ENCODE measurements at places on chromosomes 5 and 9. TPM values are rescaled to one million over a fixed set of nuclear protein-coding genes. Genes with fewer than 3 reads are reported as not detected.

FYB1 gene
- 12.1 TPM for polyA plus RNA-seq

F2RL2 gene
- polyA plus RNA-seq: not detected

TEX48 gene
- not detected for polyA plus RNA-seq

ADAMTS6 gene
- 0.03 TPM for polyA plus RNA-seq

CYLC2 gene
- not detected for polyA plus RNA-seq

MSX2 gene
- 0.14 TPM for polyA plus RNA-seq

PCDHB14 gene
- polyA plus RNA-seq: 1.3 TPM

PCDHA1 gene
- polyA plus RNA-seq: not detected

SPINK4 gene
- 0.40 TPM for polyA plus RNA-seq

INSL4 gene
- polyA plus RNA-seq: not detected

SLC46A2 gene
- polyA plus RNA-seq: 0.05 TPM

SLC1A1 gene
- 2.6 TPM for polyA plus RNA-seq

GAS1 gene
- 8.3 TPM for polyA plus RNA-seq

CARD9 gene
- polyA plus RNA-seq: 2.6 TPM

MARVELD2 gene
- polyA plus RNA-seq: 0.61 TPM

LAMC3 gene
- 1.8 TPM for polyA plus RNA-seq

PSMD5 gene
- 15.8 TPM for polyA plus RNA-seq

HTR4 gene
- not detected for polyA plus RNA-seq

TAF11L8 gene
- not detected for polyA plus RNA-seq

PAM gene
- polyA plus RNA-seq: 38.4 TPM

All from adipose tissue (tissue), 3 donors.